Stimulated activated CD4-positive, alpha-beta T cell treated with anti-CD3 and anti-CD28 coated beads, Interleukin-15, amount 100 ng/mL, for 1 hour (primary cell): ENCODE measurements at places on chromosomes 1 and 21.

- no peak for DNase-seq
These were observed 40.4 kb downstream of the UBR4 start for GRCh38 chr1:19169642-19170041.

GRCh38 chr1:19452221-19452663 is 33.1 kb downstream of the CAPZB start:
- DNase-seq = no peak

GRCh38 chr1:32345289-32345827 is 9.3 kb upstream of the MARCKSL1 start:
- no peak for DNase-seq

DNA sequence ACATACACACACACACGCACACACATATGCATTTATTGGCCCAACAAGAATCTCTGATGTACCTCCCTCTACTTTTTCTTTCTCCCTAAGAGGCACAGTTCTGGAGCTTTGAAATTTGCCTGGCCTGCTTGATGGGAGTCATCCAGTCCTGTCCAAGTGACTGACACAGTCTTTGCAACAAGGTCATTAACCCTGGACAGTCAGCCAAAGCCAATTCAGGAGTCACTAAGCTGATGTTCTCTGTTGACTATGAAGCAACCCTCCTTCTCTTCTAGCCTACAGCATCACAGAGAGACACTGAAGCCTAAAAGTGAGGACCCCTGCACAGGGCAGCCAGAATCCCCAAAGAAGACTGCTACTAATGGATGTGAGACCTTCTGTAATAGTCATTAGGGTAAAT is 123.1 kb downstream of the HHIPL2 start:
- no peak for DNase-seq

GRCh38 chr21:32842146-32842545 is 70.6 kb upstream of the PAXBP1 start:
- DNase-seq = no peak

- DNase-seq = no peak
These were observed 25.8 kb upstream of the CAPZB start for GRCh38 chr1:19511116-19511515.

DNA sequence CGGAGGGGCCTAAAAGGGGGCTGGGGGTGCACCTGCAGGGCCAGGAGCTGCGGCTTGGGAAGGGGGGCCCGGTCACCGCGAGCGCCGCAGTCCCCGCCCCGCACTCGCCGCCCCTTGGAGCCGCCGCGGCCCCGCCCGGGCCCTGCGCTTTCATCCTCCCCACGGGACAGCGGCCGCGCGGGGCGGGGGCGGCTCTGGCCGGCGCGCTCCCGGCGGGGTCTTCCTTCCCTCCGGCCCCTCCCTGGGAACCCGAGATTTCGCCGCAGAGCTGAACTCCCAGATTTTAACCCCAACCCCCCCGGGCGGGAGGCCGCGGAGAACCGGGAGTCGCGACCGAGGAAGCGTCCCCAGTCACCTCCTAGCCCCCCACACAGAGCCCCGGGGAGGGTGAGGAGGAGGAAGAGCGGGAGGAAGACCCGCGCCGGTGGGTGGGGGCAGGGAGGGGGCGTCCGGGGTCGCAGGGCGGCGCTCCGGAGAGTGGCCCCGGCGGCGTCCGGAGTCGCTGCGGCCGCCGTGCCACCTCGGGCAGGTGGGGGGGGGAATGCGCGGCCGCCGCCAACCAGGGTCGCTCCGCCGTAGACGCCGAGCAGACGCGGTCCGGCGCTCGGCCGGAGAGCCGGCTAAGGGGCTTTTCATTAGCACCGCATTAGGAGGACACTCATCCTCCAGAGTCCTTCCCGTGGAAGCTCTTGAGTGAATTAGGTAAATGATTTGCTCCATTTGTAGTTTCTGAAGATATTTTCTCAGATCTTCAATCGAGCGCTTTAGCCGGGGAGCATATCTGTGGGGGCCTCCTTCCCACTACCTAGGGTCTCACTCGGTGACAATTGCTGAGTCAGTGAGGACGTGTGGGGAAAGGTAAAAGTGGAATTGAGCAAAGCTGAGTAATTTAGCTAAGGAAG is 31.6 kb upstream of the NFIA start:
- no peak for DNase-seq

DNA sequence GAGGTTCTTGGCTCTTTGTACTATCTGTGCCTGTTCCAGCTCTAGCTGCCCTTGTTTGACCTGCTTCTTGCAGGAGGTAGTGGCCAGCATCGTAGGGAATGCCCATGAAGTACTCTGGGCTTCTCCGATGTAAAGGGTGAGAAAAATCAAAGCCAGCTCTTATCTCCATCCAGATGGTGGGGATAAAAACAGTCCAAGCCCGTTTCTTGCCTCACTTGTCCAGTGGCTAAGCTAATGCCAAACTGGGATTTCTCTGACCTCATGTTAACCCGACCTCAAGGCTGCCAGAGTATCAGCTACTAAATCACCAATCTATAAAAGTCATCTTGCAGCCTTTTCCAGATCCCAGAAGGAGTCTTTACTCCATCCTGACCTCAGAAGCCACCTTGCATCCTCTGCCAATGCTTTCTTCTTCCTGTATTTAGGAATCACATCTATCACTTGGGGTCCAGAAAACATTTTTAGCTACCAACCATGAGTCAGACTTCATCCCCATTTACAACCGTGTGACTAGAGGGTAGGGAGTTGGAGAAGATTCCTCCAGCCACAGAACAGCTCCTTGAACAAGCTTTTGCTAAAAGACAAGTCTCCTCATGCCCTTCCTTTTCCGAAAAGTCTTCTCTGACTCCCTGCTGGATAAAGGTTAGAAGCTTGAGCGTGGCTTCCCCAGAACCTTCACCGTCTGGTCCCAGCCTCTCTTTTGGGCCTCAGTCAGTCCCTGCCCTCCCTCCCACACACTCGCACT is 35.9 kb downstream of the KCNC4 start:
- no peak for DNase-seq

- DNase-seq = no peak
These were observed 11.5 kb upstream of the CFAP45 start for GRCh38 chr1:159911326-159912070.

GRCh38 chr1:178579562-178579961 is 66.7 kb downstream of the TEX35 start:
- no peak for DNase-seq

DNA sequence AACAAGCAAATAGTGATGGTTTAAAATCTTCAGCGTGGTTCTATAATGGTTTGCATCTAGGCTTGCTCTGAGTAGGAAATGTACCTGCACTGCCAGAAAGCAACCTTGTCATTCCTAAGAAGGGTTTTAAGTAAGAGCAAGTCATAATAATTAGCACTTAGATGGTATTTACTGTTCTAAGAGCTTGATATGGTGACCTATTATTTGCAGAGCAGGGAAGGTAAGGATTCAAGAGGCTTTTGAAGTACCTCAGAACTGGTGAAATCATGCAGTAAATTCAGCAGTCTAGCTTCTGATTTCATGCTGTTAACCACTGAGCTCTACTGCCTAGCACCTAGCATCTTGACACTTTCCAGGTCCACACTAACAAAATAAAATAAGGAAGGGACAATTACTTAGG is 23.7 kb downstream of the ATP1A1 start:
- no peak for DNase-seq

GRCh38 chr21:15408089-15408488 is 321.7 kb upstream of the USP25 start:
- DNase-seq = no peak

GRCh38 chr1:205858141-205858961 is 8.4 kb upstream of the PM20D1 start:
- DNase-seq = no peak

DNA sequence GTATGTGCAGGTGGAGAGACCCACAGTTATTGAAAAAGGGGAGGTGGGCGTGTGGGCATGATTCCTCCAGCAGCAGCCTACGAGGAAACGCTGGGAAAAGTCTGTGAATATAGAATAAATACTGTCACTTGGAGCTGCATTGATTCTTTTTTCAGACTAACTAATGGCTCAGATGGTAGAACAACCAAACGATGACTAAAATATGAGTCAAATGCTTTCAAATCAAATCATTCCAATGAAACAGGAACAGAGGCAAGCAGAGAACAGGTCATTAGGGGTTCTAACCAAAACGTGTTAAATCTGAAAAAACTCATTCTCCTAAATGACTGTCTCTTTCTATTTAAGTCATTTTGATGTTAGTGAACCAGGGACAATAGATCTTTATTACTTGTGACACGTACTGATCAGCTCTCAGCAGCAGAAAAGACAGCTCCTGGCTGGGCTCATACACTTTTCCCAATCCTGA is 35.1 kb upstream of the SEC16B start:
- no peak for DNase-seq

DNA sequence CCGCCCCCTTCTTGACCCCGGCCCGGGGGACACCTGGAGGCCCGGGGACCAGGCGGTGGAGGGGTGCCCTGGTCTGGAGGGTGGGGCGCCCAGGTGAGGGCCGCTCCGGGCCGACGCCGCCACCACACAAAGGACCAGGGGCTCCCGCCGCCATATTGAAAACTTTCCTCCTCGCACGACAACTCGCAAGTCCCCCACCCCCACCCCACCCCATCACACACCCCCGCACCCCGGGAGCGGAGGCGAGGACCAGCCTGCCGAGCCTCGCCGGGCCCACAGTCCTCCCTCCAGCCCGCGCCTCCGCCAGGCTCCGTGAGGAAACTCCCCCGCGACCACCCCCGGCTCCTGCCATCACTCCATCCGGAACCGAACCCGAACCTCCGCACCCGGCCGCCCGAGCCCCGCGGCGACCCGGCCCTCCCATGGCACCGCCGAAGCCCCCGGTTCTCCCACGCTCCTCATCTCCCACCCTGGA is 733 bp downstream of the KDM5B start:
- DNase-seq = peak; percentile 35

- DNase-seq = no peak
These were observed 149.3 kb downstream of the HMGB4 start for GRCh38 chr1:34013136-34013535.

- no peak for DNase-seq
These were observed 10.3 kb downstream of the ERRFI1 start for GRCh38 chr1:8015809-8016165.

- DNase-seq = no peak
These were observed 157.9 kb downstream of the CASZ1 start for GRCh38 chr1:10638559-10639005.

- DNase-seq = peak; percentile 15
These were observed 353.5 kb upstream of the B3GALT2 start for GRCh38 chr1:193539731-193540459.

GRCh38 chr1:153395136-153395685 is 4.3 kb upstream of the S100A8 start:
- DNase-seq = no peak

GRCh38 chr1:203459671-203460201 is 15.9 kb upstream of the PRELP start:
- no peak for DNase-seq

DNA sequence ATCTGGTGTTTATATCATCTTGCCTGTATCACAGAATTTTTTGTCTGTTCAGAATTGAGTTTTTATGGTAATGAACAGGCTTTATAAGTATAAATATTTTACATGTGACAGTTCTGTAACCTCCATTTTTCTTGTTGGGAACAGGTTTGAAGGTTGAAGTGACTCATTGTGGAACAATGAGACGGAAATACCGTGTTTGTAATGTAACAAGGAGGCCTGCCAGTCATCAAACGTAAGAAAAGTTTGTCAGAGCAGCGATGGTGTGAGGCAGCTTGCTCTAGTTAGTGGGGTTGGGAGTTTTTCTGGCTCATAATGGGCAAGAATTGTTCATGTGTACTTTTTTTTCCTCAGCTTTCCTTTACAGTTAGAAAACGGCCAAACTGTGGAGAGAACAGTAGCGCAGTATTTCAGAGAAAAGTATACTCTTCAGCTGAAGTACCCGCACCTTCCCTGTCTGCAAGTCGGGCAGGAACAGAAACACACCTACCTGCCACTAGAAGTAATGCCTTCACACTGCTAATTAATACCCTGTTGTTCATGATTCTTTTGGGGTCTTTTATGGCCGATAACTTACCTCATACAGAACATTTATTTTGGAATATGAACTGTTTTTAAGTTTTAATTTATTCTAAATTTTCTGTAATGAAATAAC is 75.2 kb upstream of the TEKT2 start:
- no peak for DNase-seq

DNA sequence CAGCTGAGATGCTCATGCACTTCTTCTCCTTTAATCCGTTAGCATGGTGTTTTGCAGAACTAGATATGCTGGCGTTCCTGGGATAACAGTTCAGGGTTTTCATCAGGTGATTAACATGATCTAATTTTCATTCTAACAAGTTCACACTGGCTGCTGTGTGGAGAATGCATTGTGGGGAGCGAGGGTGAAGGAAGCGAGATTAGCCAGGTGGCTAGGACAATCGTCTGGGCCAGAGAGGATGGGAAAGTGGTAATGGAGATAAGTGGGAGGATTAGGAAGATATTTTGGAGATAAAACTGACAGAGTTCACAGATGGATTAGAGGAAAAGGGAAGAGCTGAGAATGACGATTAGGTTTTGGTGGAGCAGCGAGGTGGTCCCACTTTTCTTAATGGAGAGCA is 138.1 kb upstream of the MAGI3 start:
- no peak for DNase-seq

GRCh38 chr1:87678266-87678665 is 349.6 kb downstream of the LMO4 start:
- DNase-seq = no peak

- no peak for DNase-seq
These were observed 137.4 kb upstream of the CSF3R start for GRCh38 chr1:36620142-36620541.

- DNase-seq = no peak
These were observed 255.4 kb upstream of the PLXNA2 start for GRCh38 chr1:208499601-208500000.

DNA sequence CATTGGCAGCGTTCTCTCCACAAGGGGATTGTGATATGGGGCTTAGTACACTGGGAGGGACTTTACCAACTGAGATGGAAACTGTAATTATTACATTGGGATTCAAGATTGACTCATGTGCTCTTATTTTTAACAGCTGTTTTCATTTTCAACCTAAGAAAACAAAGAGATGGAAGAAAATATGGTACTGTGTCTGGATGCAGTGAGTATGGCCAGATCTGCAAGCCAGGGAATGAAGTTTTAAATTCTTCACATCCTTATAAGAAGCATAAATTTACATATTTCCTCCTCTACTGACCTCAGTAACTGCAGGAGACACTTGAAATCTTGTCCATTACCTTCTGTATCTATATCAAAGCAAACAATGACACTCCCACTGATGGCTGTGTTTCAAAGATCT is 81.5 kb upstream of the EDEM3 start:
- no peak for DNase-seq
